ENCODE measurements at places on chromosomes 12 and 14.

DNA sequence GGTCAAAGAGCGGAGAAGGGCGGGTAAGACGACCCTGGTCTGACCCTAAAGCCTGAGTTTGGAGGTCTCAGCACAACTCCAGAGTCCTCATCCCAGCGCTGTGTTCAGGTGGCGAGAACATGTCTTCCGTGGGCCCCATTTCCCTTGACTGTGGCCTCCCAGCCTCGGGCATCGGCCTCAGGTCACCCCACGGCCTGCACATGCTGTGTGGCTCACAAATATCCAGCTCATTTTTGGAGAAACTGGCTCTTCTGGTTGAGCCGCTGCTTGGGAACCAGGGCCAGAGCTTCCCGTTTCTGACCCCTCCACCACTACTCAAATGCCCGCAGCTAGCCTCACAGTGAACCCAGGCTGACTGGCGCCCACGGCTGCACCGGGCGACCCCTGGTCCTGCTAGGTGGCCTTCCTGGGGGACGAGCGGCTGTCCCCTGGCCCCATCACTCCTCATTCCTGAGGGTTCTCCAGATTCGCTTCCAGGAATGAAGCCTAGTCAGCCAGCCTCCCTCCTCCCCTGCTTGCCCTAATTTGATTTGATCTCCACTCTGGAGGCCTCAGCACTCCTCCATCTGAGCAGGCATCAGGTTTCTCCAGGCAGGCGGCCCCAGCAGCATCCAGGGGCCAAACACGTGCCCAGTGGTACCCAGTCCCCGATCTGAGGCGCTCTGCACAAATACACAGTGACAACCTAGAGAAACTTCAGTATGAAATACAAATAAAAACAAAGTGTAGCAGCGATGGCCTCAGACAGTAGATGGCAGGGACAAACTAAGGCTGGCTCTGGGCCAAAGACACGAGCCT is 4.7 kb downstream of the P2RX2 start:
- H3K27me3 ChIP-seq, result peaks cover 32% of the 10 kb centered on the region
- ATAC-seq, result no peak

DNA sequence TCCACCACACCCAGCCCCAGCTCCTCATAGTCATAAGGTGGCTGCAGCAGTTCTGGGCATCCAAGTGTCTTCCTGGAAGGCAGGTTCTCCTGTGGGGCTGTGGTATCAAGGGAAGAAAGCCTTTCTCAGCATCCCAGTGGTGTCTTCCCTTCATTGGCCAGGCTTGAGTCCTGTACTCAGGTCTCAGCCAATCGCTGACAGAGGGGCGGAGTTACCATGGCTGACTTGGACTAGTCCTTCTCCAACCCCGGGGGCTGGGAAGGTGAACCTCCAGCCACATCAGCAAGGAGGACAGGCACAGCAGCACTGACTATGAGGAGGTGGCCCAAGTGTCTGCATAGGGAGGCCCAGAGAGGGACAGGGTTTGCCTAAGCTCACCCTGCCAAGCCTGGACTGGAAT is 64.0 kb upstream of the SLC24A4 start:
- no peak for ATAC-seq
- peaks cover 28% of the 10 kb centered on the region for H3K27me3 ChIP-seq
- H3K4me3 ChIP-seq, result no peak overlapping the region

GRCh38 chr12:46384451-46385309 is 12.1 kb upstream of the SLC38A2 start:
- no peaks in the 10 kb centered on the region for H3K27me3 ChIP-seq
- H3K27ac ChIP-seq, result peak overlapping the region; percentile 98
- no peaks in the 10 kb centered on the region for H3K36me3 ChIP-seq
- H3K4me1 ChIP-seq, result peaks cover 64% of the 10 kb centered on the region
- peak overlapping the region; percentile 75 for H3K4me3 ChIP-seq

DNA sequence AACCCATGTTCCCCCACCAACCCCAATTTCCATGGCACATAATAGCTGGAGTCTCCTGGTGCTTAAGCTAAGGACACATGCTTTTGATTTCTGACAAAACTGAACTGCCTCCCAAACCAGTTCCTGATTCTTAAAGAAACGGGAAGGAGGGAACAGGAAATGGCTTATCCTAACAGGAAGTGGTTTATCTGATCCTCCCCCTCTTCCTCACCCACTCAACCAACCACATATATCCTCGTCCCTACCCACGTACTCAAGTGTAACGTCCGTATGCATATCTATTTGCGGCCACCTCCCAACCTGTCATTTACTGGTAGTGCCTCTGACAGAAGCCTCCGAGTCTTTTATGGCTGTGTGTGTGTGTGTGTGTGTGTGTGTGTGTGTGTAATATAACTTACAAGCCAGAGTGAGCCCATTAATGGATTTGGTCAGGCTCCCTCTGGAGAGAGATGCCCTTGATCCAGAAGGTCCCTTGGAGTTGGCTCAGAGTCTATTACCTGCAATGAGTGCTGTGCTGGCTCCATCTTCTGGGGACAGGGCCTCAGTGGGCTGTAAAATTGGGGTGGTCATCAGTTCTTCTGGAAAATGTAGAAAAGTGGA is 7.7 kb downstream of the DAZAP2 start:
- H3K27ac ChIP-seq, result no peak overlapping the region
- H3K27me3 ChIP-seq, result no peaks in the 10 kb centered on the region
- ATAC-seq, result peak; percentile 45
- peaks cover 49% of the 10 kb centered on the region for H3K36me3 ChIP-seq
- H3K4me1 ChIP-seq, result peaks cover 39% of the 10 kb centered on the region
